Inflammatory macrophage treated with lipopolysaccharide for 1 hour (primary cell): ENCODE measurements at places on chromosomes 16 and 17.
A peak's percentile ranks its signal among the peaks of the same experiment; 100 is the strongest.

DNA sequence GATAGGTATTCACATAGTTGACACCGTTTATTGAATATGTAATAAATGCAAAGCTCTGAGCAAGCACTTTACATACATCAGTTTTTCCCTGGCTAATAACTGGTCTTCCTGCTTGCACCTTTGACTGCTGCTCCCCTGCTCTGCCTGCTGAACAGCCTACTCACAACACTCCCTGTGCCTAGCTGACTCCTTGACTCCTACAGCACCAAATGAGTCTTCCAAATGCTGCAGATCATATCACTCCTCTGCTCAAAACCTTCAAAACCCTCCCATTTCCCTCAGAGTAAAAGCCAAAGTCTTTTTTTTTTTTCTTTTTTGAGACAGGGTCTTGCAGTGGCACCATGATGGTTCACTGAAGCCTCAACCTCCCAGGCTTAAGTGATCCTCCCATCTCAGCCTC is 18.5 kb downstream of the EFCAB3 start:
- no peak for DNase-seq

- DNase-seq = peak; percentile 36
These were observed 15.0 kb upstream of the PEMT start for GRCh38 chr17:17606416-17607000.

DNA sequence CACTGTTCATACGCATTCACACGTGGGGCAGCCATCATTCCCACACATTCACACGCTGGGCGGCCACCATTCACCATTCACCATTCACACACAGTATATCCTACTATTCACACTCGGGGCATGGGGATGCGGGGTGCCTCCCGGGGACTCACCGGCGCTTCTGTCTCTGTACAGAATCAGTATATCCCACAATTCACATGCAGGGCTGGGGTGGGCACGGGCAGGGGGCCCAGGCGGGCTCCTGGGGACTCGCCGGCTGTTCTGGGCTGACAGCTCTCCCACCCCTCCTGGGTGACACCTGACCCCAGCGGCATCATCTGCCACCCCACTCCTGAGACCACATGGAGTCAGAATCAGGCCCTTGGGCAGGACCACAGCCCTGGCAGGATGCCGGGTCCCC is 9.6 kb downstream of the NME3 start:
- no peak for DNase-seq

- no peak for DNase-seq
These were observed 468.8 kb upstream of the HSBP1 start for GRCh38 chr16:83338941-83339340.

DNA sequence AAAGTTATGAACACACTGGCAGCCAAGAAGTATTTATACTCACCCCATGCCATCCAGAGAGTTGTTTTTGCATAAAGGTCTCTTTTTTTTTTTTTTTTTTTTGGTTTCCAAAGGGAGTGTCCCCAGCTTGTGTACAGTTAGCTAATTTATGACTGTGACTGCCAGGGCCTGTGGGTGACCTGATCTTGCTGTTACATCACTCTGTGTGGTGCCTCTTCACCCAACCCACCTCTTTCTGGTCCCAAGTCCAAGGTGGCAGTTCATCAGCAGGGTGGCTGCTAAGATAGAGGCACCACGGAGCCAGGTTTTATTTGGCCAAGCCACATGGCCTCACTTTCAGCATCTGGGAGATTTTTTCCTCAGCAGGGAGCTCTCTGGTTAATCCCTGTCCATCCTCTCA is at the start of gene NOS2:
Gene NOS2 (minus strand): TSS at position 8 of the 400 bp plus-strand sequence. CDS start 1,720 bp downstream, outside the sequence.
- no peak for DNase-seq

DNA sequence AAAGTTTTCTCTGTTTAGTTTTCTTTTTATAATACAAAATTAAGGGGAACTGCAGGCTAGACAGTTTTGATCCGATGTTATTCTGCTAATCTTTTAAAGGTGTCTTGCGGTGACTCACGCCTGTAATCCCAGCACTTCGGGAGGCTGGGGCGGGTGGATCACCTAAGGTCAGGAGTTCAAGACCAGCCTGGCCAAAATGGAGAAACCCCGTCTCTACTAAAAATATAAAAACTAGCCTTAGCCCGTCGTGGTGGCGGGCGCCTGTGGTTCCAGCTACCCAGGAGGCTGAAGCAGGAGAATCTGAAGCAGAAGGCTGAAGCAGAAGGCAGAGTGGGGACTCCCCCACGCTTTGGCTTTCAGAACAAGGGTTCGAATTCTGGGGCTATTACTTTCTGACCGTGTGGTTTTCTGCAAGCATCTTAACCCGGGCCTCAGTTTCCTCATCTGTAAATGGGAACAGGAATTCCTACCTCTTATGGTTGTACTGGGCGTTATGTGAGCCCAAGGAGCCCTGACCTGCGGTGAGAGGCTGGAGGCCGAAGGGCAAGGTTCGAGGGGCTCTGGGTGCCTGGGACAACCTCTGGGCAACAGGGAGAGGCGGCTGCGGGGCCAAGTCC is 1.2 kb upstream of the KATNB1 start:
- no peak for DNase-seq

- DNase-seq = no peak
These were observed 95.0 kb upstream of the RCVRN start for GRCh38 chr17:9999919-10000695.
